ENCODE measurements at places on chromosomes 7 and 10.

DNA sequence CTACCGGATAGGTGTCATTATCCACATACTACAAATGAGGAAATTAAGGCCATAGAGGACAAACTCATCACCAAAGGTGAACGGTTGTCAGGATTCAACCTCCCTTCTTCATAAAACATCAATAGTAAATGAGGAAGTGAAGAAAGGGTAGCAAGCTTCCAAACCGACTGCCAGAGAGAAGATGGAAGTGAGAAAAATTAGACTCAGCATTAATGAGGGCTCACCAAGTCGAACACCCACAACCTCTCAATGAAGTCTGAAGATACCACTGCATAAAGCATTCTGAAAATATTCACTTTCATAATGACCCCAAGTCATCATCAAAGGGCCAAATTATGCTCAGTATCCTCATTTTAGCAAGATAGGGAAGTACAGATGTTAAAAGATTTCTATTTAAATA, 29.6 kb downstream of the ABCB4 start:
- no peak for DNase-seq

DNA sequence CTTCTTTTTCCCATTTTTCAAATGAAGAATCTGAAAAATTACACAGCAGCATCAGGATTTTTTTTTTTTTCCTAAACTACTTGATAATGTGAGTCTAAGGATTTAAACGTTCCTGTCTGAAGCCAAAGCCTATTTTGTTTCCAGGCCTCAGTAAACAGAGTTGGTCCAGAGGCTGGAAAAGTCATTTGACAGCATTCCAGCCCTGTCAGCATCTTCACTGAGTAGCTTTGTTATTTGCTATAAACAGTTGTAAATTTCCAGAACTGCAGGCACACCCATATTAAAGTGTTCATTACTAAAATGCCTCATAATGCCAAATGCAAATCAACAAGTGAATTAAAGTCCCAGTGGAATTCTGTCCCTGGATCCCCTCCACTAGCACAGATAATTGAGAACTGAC, 35.5 kb upstream of the KMT2E start:
- DNase-seq = no peak

DNA sequence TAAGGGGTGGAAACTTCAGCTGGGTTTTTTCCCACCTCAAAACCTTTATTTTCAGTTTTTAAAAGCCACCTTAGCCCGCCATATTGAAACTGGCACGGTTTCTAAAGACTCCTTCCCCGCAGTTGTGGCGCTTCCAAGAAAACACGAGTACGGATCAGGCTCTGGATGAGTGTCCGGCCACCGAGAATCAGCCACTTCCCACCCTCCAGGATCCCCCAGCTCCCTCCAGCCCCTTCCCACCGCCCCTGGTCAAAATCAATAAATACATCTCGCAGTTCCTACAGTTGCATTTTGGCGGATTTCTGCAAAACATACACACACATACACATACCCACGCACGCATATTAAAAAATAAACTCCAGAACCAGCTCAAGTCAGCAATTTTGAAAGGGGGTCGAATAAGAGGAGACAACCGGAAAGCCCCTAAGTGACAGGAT, 1.1 kb downstream of the SFMBT2 start:
- no peak for DNase-seq

DNA sequence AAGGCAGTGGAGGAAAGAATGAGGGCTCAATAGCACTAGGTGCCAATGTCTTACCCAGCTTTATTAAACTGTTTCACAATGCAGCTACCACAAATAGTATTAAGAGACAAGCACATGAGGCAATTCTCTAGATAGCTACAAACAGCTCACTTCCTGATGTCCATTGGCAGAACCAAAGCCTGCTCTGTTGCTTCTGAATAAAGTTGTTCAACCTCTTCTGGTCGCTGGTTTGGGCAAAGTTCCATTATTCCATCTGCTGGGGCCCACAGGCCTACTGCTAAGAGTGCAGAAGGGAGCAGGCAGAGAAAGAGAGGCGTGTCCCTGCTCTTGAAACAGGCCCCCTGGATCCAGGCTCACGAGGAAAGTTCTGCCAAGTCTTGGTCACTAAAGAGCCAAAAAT, 173.9 kb downstream of the ZNF438 start:
- no peak for DNase-seq

DNA sequence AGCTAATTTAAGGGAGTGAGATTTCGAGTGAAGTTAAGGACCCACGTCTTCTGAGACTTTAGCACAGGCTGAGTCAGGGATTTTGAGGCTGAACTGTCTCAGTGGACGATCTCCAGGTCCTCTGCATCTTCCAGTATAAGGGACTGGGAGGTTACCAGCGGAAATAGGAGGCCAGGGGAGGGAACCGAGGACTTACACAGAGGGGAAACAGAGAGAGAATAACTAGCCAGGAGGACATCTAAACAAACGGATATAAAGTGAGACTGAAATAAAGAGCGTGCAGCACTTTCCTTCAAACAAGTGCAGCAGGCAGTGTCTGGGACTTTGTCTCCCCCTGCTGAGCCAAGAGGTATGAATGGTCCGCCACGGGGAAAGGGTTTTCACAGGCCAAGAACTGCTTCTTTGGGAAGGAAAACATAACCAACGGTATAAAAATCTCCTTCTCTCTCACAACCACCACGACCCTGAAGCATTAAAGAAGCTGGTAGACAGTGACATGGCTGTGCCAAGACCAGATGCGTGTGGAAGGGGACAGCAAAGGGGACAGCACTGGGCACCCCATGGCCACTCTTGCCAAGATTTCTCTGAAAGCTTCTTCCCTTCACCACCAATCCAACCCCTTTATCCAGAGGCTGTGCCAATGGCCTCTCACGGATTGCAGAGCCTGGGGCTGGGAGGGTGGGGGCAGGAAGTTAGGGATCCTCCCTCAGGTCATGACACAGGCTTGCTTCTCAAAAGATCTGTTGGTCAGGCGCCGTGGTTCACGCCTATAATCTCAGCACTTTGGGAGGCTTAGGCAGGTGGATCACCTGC, 72.0 kb downstream of the SLC37A3 start:
- DNase-seq = no peak

DNA sequence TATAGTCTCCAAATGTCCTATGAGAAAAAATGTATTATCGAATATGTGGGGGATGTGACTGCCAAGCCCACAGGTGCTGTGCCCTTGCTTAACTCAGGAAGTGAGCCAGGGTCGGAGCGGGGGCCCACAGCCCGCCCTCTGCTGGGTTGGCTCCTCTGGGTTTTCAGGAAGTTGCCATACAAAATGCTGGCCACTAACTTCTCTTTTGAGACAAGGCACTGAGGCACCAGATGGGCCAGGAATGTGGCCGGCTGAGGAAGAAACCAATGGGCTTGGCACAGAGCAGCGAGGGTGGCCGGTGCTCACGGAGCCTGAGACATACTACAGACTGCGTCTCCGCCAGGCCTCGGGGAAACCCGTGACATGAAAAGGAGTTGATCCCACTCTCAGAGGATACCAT, 58.9 kb downstream of the FAM53B start:
- DNase-seq = no peak
